ENCODE measurements at places on chromosomes 1 and 21. TPM values are rescaled to one million over a fixed set of nuclear protein-coding genes. Genes with fewer than 3 reads are reported as not detected.

Gene KRTAP21-2
- not detected for total RNA-seq

Gene HTR1D
- not detected for total RNA-seq

Gene UTP25
- 6.8 TPM for total RNA-seq

Gene PTGS2
- total RNA-seq, result 4.1 TPM

Gene CFHR5
- total RNA-seq, result not detected

Gene SLC25A34
- total RNA-seq, result 0.52 TPM

Gene KRTAP26-1
- not detected for total RNA-seq

Gene DNAH14
- 15.6 TPM for total RNA-seq

Gene TMEM240
- total RNA-seq, result 5.4 TPM

All from bronchial smooth muscle cell (primary cell).